ENCODE measurements at places on chromosomes 11 and 22.

DNA sequence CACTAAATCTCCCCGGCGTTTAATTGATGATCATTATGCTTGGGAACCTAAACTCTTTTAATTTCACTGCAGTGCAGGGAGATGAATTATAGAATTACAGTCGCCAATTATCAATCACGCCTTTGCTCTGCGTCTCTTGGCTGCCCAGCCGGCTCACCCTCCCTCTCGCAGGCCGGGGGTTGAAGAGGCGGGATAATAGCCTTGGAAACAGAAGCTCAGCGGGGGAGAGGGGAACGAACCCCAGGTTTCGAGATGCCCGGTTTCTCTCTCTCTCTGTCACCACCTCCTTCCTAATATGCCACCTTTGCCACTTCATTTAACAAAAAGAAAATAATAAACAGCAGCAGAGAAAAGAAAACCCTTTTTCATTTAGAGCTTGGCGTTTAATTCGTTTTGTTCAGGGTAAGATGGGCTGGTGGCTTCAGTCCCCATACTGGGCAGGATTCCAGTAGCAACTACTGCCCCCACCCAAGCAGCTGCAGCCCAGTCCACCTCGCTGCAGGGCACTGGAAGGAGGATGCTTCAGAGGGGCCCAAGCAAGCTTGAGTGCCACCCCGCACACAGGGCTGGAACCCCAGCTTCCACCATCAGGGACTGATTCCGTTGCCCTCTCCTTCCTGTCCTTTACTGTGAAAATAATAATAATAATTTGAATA is 271.7 kb downstream of the BUD13 start:
- no peak for DNase-seq

- no peak for DNase-seq
Measured at GRCh38 chr11:116192509-116193210, 580.1 kb downstream of the BUD13 start.

GRCh38 chr11:28017816-28018215 is 90.1 kb downstream of the KIF18A start:
- DNase-seq = no peak

DNA sequence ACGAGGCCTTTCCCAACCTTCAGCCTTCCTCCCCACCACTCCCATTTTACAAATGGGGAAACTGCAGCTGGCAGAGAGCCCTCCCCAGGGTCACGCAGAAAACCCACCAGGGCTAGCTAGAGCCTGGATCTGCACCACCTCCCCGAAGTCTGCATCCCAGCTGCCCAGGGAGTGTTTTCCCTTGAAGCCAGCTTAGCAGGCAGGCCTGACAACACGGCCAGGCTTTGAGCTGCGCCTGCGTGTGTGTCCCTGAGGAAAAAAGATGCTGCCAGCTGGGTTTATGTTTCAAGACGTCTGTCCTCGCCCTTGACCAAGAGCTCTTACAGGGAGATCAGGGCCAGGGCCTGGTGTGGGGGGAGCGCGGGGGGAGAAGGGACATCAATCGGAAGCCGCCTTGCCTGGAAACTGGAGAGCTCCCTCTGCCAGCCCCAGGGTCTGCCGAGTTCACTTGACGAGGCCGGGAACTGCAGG is 20.3 kb downstream of the WNT11 start:
- DNase-seq = no peak

DNA sequence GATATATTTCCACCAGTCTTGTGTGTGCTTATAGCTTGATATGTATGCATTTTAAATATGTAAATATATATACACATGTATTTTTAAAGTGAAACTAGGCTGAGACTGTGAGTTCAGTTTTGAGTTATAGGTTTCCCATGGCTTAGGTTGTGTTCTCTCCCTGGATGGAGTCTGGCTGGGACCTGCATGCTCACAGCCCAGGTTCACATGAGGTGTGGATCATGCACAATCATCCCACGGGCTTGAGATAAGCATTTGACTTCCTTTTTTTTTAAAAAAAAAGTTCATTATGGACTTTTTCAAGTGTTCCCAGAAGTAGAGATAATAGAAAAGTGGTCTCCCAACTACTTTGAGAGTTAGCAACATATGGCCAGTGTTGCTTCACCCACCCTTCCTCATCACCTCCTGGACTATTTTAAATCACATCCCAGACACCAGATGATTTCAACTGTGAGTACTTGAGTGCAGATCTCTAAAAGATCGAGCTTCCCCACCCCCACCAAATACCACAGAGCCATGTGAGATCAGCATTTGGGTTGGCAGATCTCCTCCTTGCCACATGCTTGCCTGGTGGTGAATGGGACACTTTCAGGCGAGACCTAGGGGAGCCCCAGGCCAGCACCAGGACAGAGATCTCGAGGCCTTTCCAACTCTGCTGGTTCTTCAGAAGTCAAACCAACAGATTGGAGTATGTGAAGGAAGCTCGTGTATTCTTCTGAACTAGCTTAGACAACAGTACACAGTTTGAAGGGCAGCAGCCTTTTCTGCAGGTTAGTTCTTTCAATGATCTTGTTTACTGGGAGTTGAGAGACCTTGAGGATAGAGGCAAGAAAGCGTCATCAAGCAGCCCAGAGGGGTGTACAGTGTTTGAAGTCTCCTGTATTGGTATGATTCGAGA is 15.9 kb downstream of the MED15 start:
- DNase-seq = peak; percentile 28

DNA sequence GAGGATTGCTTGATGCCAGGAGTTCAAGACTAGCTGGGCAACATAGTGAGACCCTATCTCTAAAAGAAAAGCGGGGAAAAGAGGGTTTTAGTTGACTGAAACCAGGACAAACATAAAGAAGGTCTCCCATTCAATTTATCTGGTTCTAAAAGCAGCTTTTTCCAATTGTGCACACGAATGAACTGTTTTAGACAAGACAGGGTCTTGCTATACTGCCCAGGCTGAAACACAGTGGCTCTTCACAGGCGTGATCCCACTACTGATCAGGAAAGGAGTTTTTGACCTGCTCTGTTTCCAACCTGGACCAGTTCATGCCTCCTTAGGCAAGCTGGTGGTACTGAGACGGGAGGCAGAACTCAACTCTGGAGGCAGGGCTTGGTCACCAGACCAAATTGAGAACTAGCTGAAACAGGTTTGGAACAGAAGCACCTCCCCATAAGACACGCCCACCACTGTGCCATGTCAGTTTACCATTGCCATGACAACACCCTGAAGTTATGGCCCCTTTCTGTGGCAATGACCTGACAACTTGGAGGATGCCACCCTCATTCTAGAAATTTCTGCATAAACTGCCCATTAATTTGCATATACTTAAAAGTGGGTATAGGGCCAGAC is 2.8 kb upstream of the NUCB2 start:
- DNase-seq = peak; percentile 81

Measured in hematopoietic multipotent progenitor cell (in vitro differentiated cells).